ENCODE measurements at places on chromosomes 5 and 9.

DNA sequence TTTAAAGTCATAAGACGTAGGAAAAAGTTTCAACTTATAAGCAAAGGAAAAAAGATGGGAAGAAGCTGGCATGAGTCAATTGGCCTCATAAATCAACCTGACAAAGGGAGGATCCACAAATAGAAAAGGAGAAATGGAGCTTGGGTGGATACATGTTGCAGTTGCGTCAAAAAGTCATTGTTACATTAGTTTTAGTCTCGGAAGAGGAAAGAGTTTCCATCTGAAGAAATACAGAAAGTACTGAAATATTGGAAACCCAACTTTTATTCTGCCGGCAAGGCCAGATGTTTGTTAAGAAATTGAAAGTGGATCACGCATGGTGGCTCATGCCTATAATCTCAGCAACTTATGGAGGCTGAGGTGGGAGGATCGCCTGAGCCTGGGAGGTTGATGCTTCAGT is 11.3 kb upstream of the TIMD4 start:
- H3K4me3 ChIP-seq: no peak overlapping the region
- H3K4me1 ChIP-seq: no peaks in the 10 kb centered on the region
- no peak overlapping the region for H3K27ac ChIP-seq
- no peaks in the 10 kb centered on the region for H3K27me3 ChIP-seq

GRCh38 chr9:127721391-127721821 is 5.5 kb downstream of the TTC16 start:
- peaks cover 21% of the 10 kb centered on the region for H3K4me1 ChIP-seq
- H3K27ac ChIP-seq: no peak overlapping the region
- H3K27me3 ChIP-seq: no peaks in the 10 kb centered on the region
- no peak for DNase-seq

- H3K36me3 ChIP-seq: no peaks in the 10 kb centered on the region
- H3K4me1 ChIP-seq: no peaks in the 10 kb centered on the region
- no peak overlapping the region for H3K27ac ChIP-seq
- no peak overlapping the region for H3K4me3 ChIP-seq
These were observed 33.3 kb downstream of the FBXL7 start for GRCh38 chr5:15533129-15533893.

GRCh38 chr5:51651476-51651875 is 268.2 kb downstream of the ISL1 start:
- H3K4me3 ChIP-seq: no peak overlapping the region
- DNase-seq: no peak
- H3K4me1 ChIP-seq: no peaks in the 10 kb centered on the region
- no peak overlapping the region for H3K27ac ChIP-seq
- H3K36me3 ChIP-seq: no peaks in the 10 kb centered on the region

DNA sequence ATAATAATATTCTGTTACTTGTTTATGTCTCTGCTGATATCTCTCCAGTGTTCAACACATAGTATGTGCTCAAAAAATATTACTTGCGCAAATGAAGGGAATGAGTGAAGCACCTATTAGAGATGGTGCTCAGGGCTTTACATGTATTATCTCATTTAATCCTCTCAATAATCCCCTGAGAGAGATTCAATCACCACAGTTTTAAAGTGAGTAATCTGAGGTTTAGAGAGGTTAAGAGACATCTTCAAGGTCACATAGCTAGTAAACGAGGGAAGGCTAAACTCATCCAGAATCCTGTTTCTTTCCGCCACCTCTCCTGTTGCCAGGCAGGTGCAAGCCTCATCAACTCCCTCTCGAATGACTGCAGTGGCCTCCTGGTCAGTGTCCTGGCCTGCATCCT is 82.0 kb downstream of the UGCG start:
- no peak overlapping the region for H3K4me3 ChIP-seq
- H3K4me1 ChIP-seq: peaks cover 4% of the 10 kb centered on the region
- no peaks in the 10 kb centered on the region for H3K36me3 ChIP-seq
- no peak for DNase-seq

DNA sequence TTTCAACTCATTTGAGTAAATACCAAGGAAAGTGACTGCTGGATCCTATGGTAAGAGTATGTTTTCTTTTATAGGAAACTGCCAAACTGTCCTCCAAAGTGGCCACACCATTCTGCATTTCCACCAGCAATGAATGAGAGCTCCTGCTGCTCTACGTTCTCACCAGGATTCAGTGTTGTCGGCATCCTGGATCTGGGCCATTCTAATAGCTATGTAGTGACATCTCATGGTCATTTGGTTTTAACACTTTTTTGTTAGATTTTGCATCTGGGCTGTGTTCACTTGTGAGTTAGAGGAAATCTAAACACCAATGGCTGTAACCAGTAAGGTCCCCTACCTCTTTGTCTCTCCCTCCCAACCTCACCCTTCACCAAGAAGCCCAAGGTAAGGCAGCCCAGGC is 115.9 kb downstream of the ATPSCKMT start:
- DNase-seq: no peak
- H3K27me3 ChIP-seq: no peaks in the 10 kb centered on the region
- H3K27ac ChIP-seq: no peak overlapping the region
- H3K4me1 ChIP-seq: no peaks in the 10 kb centered on the region
- no peaks in the 10 kb centered on the region for H3K36me3 ChIP-seq
- H3K4me3 ChIP-seq: no peak overlapping the region

DNA sequence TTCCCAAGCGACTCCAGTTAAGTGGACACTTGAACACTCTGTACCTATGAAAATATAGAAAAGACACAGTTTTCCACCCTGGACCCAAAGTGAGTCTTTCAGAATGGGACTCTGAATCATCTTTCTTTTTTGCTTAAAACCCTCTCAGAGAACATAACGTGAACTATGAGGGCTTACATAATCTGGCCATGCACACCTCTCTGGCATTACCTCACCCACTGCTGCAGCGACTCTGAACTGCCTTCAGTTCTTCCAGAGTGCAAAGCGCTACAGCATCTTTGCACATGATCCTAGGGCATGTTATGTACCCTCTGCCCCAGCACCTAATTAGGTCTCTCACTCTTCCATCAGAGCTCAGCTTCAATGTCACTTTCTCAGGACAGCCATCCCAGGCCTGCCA is 186.2 kb downstream of the RORB start:
- no peaks in the 10 kb centered on the region for H3K4me1 ChIP-seq
- H3K27ac ChIP-seq: no peak overlapping the region
- H3K27me3 ChIP-seq: no peaks in the 10 kb centered on the region
- no peaks in the 10 kb centered on the region for H3K36me3 ChIP-seq

DNA sequence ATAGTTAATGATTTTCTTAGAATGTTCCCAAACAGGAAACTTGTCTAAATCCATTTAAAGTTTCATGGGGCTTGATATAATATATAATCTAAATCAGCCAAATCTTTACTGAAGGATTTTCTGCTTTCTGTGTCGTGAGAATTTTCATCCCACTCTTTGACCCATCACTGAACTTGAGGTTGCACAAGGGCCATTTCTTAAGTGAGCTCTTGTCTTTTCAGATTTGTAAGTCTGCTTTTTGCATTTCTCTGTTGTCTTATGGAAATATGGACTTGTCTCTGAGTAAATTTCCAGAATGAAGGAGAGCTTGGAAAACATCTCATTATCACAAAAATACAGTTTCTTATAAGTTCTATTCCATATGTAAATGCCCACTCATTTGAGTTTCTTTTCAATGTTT is 149.2 kb upstream of the ARRDC3 start:
- DNase-seq: no peak
- H3K4me3 ChIP-seq: no peak overlapping the region
- no peaks in the 10 kb centered on the region for H3K4me1 ChIP-seq
- H3K36me3 ChIP-seq: no peaks in the 10 kb centered on the region
- H3K27me3 ChIP-seq: no peaks in the 10 kb centered on the region

DNA sequence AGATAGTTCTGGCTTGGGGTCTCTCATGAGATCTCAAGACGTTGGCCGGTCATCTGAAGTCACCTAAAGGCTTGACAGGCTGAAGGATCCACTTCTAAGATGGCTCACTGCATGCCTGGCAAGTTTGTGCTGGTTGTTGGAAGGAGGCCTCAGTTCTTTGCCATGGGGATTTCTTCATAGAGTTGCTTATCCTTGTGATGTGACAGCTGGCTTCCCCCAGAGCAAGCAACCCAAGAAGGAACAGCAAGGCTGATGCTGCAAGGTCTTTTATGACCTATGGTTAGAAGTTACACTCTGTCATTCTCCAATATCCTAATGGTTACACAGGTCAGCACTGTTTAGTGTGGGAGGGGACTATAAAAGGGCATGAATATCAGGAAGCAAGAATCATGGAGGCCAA is 20.7 kb upstream of the GRPEL2 start:
- no peaks in the 10 kb centered on the region for H3K36me3 ChIP-seq
- H3K27me3 ChIP-seq: no peaks in the 10 kb centered on the region
- no peak overlapping the region for H3K27ac ChIP-seq
- peaks cover 20% of the 10 kb centered on the region for H3K4me1 ChIP-seq
- no peak for DNase-seq

- H3K36me3 ChIP-seq: no peaks in the 10 kb centered on the region
- H3K4me3 ChIP-seq: no peak overlapping the region
- H3K4me1 ChIP-seq: no peaks in the 10 kb centered on the region
- H3K27me3 ChIP-seq: no peaks in the 10 kb centered on the region
- no peak overlapping the region for H3K27ac ChIP-seq
These were observed 10.4 kb downstream of the PLPP7 start for GRCh38 chr9:131299961-131300347.

GRCh38 chr9:135565141-135565628 is 3.6 kb downstream of the PAEP start:
- peak; percentile 56 for DNase-seq
- no peaks in the 10 kb centered on the region for H3K27me3 ChIP-seq
- H3K4me1 ChIP-seq: no peaks in the 10 kb centered on the region
- H3K36me3 ChIP-seq: no peaks in the 10 kb centered on the region
